Right atrium auricular region (tissue), 2 donors: ENCODE measurements at places on chromosomes 1 and 21. TPM values are rescaled to one million over a fixed set of nuclear protein-coding genes. Genes with fewer than 3 reads are reported as not detected.

Gene MROH9
- not detected for total RNA-seq

Gene TFF2
- total RNA-seq: not detected

Gene PLA2G4A
- 5.8 TPM for total RNA-seq

Gene FYB2
- 0.70 TPM for total RNA-seq

Gene SPATA45
- total RNA-seq: not detected

Gene NPPA
- total RNA-seq: 98,870 TPM

Gene FAM151A
- total RNA-seq: not detected

DNA sequence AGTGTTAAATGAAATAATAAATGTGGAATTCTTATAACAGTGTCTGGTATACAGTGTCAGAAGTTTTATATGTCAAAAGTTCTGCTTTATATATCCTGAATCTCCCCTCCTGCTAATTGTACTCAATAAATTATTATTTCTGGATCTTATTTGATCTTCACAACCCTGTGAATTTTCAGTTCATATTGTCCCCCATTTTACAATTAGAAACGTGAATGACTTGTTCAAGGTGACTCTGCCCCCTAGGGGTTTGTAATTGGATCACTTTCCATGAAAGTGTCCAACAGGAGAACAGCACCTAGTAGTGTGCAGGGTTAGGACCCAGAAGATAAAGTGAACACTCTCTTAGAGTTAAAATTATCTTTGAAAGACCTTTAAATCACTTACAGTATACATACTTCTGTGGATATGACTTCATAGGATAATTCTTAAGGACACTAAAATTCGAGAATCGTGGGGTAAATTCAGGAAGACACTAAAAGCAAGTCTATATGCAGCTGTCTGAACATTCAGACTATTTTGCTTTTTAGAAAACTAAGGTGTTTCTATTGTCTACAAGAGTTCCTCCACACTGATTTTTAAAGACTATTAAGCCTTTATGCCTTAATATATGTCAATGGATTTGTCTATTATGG is 4.5 kb upstream of the DDR2 start:
- no peak for DNase-seq

- no peak for DNase-seq
Observed at GRCh38 chr1:204407295-204407971, 4.2 kb downstream of the PPP1R15B start.

GRCh38 chr1:7079637-7080036 is 294.4 kb downstream of the CAMTA1 start:
- no peak for DNase-seq

GRCh38 chr1:3763351-3764125 is 9.0 kb upstream of the SMIM1 start:
- no peak for DNase-seq

- DNase-seq: no peak
Observed at GRCh38 chr1:101363891-101364318, 127.1 kb downstream of the S1PR1 start.

DNA sequence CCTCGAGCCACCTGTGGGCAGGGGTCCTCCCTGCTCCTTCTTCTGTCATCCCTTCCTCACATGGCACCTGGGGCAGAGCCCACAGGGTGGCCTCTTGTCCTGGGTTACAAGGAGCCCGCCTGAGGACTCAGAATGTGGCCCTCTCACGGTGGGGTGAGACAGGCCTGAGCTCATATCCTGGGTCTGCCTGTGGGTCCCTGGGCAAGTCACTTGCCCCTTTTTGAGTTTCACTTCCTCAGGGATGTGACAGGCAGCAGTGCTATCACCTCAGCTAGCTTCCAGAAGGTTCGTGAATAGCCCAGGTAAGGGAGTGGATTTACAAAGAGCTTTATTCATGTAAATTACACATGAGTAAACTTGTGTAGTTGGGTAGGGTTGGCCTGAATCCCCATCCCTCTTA is 33.5 kb downstream of the HTR6 start:
- no peak for DNase-seq

DNA sequence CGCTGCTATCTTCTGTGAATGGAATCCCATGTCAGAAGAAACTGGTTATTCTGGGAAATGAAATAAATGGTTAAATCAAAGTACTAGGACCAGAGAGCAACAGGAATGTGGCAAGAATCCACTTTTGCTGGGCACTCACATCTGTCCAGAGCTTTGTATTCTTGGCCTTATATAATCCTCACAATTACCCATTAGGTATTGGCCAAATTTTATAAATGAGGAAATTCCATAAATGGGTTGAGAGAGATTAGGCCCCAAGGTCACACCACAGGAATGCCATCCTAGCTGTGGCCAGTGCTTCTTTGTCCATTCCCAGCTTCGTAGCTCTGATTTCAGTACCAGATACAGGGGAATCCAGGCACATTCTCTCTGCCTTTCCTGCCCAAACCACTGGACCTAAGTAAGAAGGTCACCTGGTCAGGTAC is 76.1 kb upstream of the HOOK1 start:
- DNase-seq: no peak

GRCh38 chr1:46724991-46725735 is 6.2 kb upstream of the EFCAB14 start:
- peak; percentile 79 for DNase-seq

- DNase-seq: no peak
Observed at GRCh38 chr1:191839891-191840290, 318.4 kb upstream of the RGS18 start.

GRCh38 chr1:15756143-15757015 is 2.2 kb upstream of the FBLIM1 start:
- DNase-seq: no peak

DNA sequence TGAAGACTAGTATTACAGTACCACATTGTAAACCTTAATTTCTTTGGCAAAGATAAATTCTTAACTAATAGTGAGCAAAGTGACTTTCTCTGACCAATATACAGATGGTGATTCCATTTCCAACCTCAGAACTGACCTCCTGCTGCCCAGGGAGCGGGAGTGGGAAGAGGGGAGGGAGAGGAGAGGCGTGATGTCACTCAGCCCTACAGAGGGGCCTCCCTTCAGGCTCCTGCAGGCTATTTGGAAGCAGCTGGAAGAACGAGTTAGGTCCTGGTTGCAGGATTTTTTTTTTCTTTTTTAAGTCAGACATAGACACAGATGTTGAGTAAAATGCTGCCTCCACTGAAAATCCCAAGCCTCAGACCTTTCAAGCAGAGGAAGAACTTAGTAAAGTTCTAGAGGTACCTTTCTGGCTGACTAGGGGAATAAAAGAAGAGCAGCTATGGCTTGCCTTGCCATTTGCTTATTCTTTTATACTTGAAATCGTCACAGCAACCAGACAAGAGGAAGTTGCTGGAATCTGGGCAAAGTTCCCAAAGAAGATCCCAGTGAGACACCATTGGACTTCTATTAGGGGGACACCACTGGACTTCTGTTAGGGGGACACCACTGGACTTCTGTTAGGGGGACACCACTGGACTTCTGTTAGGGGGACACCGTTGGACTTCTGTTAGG is 54.5 kb downstream of the EXO1 start:
- no peak for DNase-seq

GRCh38 chr1:155669233-155670162 is 19.1 kb downstream of the YY1AP1 start:
- DNase-seq: no peak

- DNase-seq: no peak
Observed at GRCh38 chr1:41484402-41485241, at the start of gene EDN2. Gene EDN2, minus strand, starts transcription at chr1:41484683. Its CDS starts 82 bp downstream, at chr1:41484601.

DNA sequence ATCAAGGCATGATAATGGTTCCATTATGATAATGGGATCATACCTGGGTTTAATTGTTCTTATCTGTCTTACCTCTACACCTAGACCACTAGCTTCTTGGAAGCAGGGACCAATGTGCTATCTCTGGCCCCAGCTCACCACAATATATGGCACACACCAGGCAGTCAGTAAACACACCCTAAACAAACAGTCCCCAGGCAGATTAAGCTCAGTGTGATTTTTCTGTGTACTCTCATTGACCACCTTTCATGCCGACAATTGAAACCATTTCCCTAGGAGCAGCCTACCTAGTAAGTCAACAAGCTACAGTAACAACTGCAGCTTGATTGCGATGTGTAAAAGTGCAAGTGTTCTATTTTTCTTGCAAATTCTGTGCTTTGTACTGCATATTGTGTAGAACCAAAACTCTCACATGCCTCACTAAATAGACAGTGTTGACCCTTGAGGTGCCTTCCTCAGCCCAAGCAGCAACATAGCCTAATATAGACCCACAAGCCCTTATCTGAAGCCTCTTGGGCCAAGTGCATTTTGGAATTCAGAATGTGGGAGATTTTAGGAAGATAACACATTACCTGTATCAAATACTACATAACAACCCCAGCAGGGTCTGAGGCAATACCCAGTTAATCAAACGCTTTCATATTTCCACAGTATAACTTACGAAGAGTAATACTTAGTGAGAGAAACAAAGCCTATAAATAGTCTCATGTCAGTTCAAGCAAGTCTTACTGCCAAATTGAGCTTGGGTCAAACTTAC is 32.0 kb downstream of the INPP5B start:
- DNase-seq: no peak

- no peak for DNase-seq
Observed at GRCh38 chr1:194466706-194467105, 1280.3 kb upstream of the B3GALT2 start.

- DNase-seq: no peak
Observed at GRCh38 chr1:10754568-10755329, 41.7 kb downstream of the CASZ1 start.

GRCh38 chr21:30222724-30223123 is 6.8 kb upstream of the CLDN8 start:
- no peak for DNase-seq
